ENCODE measurements at places on chromosomes 1 and 21. TPM values are rescaled to one million over a fixed set of nuclear protein-coding genes. Genes with fewer than 3 reads are reported as not detected.

DNA sequence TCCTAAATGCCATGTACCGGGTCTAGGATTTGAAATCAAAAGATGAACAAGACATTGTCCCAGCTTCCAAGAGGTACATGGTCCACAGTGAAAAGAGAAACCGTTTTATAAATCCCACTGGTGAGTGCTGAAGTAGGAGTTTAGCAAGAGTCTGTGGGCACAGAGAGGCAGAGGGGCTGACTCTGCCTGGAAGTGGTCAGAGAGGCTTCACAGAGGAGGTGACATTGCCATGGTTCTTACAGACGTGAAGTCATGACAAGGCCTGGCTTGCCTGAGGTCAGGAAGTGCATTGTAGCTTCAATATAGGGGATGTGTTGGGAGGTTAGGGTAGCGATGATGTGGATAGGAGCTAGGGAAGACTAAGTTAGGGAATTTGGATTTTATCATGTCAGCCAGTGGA, 28.4 kb downstream of the MAPKAPK2 start:
- no peak for DNase-seq

GRCh38 chr1:111541721-111542120, 38.3 kb upstream of the ADORA3 start:
- no peak for DNase-seq

GRCh38 chr1:36906555-36906954, 127.8 kb downstream of the GRIK3 start:
- DNase-seq, result no peak

DNA sequence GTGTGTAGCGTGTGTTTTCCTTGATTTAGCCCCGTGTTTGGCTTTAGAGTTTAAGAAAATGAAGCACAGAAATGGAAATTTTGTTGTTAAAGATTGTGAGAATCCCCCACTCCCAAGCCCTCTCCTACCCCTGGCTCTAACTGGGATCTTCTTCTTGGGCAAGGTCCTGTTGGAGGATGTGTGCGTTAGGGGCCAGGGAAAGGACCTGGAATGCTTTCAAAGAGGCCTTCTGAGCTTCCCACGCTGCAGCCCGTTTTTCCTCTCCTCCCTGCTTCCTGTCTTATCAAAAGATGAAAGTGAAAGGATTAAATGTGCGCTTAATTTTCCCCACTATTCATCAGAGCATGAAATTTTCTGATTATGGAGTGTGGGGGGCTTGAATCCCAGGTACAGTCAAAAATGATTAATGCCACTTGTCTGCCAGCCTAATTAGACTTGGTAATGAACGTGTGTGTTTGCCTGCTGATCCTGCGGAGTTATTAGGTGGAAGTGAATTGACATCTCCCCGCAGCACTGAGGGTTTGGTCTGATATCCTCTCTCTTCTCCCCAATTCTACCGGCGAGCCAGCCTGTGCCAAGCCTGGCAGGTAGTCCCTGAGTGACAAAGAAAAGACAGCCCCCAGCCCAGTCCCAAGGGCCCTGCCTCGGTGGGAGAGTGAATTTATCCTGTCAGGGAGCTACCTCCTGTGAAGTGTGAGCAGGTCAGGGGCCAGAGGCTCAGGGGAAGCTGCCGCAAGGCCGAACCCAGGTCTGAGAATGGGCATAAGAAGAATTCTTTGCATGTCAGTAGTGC, 4.9 kb downstream of the RASSF5 start:
- DNase-seq, result no peak

Gene C1orf185
- not detected for total RNA-seq

Gene COL24A1
- total RNA-seq, result 0.40 TPM

Data from Peyer's patch (tissue), 4 donors.